ENCODE measurements at places on chromosomes 16 and 17.

DNA sequence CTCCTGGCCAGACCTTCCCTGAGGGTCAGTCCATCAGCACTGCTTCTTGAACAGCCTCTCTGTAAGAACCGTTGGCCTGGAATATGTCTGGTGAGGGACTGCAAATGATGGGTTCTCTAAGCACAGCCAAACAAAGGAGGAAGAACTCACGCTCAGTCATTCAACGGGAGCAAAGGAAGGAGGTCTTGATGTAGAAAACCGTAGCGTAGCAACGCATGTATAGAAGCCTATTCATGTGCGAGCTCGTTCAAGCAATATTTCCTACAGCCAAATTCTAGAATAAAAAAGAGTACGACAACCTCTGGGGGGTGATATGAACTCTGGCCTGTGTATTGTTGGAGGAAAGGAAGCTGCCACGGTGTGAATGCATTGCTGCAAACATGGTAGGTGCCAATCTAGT lies 64.2 kb downstream of the RGS9 start:
- no peak for DNase-seq

DNA sequence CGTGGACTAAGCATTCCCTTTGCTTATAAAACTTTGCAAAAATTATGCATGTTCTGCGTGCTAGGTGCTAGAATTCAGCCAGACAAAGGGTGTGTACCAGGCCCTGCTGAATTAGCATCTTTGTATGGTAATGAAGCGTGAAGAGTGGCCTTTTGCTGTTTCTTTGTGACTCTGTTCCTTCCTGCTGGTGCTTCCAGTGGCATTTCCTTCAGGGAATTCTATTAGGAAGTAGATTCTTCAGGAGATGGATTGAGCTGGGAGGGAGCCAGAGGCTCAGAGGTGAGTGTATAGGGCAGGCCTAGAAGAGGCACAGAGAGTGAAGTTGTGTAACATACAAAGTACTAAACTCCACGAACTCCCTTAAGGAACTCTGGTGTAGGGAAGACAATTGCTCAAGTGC lies 73.9 kb upstream of the ASIC2 start:
- DNase-seq: no peak

DNA sequence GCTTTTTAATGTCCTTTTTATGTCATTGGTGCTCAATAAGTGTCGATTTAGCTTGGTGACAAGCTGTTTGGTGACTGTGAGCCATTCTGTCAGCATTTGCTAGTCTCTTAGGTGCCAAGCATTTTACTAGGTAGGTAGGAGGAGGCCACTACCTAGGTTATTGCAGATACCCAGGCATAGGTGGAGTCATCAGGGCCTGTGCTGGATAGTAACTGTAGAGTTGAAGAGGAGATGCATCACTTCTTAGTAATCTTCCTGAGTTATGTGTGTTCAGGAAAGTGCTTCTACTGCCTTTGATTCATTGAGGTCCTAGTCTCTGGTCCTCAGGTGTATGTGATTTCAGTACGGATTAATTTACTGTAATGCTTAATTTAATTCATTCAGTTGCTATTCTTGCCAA lies 17.7 kb downstream of the USP10 start:
- no peak for DNase-seq

DNA sequence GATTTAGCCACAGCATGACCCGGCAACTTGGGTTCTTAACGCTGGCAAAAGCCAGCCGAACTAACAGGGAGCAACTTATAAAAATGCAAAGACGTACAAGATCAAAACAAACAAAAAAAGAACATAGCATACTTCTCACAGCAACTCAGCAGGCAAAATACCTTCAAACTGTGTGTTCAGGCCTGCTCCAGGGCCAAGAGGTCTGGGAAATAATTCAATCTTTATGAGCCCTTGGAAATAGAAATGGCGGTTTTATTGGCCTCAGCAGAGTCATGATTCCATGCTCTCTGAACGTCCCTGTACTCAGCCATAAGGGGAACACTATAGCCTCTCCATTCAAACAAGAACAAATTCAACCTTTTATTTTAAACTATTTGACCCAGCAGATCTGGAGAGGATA lies 101.3 kb upstream of the C17orf78 start:
- no peak for DNase-seq

- DNase-seq: no peak
Observed at GRCh38 chr16:25005445-25006306, 9.5 kb downstream of the ARHGAP17 start.

DNA sequence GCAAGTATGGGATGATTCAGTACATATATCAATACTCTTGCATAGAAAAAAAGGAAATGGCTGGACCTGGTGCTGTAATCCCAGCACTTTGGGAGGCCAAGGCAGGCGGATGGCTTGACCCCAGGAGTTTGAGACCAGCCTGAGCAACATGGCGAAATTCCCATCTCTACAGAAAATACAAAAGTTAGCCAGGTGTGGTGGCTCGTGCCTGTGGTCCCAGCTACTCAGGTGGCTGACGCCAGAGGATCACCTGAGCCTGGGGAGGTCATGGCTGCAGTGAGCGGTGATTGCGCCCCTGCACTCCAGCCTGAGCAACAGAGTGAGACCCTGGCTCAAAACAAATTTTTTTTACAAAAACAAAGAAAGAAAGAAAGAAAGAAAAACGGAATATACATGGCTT lies 7.1 kb upstream of the SGF29 start:
- no peak for DNase-seq

DNA sequence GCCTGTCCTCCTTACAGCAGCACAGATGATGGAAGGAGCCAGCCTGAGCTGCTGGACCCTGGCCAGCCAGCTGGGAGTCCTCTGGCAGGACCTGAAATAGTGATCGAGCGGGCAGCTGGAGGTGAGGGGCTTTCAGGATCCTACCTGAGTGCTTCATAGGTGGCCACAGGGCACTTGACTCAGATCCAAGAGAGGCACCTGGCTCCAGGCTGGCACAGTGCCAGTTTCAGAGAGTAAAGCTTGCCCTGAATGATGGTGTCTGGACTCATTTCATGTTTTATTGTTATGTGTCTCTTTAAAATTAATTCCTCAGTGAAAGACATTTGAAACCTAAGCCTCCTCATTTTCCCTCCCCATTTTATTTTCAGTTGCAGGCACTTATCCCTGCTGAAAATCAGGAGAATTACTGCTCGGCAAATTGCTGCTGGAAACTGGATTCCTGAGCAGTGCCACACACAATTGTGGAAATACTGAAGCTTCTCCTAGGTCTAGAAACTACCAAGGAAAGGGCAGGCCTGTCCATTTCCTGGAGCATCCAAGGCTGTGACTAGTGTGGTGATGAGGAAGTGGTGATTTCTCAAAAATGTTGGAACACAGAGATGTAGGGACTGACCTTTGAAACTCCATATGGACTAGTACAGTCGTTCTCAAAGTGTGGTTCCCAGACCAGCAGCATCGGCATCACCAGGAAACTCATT lies 16.1 kb upstream of the ADAMTS18 start:
- DNase-seq: no peak

- DNase-seq: no peak
Observed at GRCh38 chr16:61024180-61024900, 1011.9 kb downstream of the CDH8 start.

DNA sequence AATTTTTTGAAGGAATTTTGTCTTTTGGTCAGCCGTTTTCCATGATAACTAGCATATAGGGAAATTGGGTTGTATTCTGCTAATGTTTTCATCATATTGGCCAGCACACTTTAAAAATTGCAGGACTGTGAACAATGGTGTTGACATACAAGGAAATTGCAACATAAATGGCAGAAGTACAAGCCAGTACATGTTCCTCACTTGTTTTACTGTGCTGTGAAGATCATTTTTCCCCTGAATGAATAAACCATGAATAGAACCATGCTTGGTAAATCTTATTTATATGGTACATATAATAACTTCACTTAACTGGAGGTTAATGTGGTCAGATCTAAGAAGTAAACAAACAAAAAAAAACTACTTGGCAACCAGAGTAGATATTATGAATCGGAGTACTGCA lies 22.8 kb downstream of the OMG start:
- DNase-seq: no peak

DNA sequence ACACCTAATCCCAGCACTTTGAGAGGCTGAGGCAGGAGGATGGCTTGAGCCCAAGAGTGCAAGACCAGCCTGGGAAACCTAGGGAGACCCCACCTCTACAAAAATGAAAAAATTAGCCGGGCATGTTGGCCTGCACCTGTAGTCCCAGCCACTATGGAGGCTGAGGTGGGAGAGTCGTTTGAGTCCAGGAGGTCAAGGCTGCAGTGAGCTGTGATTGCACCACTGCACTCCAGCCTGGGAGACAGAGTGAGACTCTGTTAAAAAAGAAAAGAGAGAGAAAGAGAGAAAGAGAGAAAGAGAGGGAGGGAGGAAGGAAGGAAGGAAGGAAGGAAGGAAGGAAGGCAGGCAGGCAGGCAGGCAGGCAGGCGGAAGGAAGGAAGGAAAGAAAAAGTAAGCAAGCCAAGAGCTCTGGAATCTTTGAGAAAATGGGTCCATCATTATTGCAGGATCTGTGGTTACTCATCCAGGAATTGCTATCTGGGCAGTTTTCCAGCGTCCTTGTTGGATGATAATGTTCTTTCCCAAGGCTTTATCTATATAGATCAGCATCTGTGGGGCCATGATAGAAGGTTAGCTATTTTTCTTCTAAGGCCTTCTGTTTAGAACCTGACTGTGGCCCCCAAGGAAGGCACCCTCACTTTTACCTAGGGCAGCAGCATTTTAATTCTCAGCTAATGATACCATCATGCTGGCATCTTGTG lies 533.2 kb upstream of the CDH5 start:
- no peak for DNase-seq

GRCh38 chr17:56309897-56310296 lies 156.6 kb downstream of the ANKFN1 start:
- DNase-seq: no peak

DNA sequence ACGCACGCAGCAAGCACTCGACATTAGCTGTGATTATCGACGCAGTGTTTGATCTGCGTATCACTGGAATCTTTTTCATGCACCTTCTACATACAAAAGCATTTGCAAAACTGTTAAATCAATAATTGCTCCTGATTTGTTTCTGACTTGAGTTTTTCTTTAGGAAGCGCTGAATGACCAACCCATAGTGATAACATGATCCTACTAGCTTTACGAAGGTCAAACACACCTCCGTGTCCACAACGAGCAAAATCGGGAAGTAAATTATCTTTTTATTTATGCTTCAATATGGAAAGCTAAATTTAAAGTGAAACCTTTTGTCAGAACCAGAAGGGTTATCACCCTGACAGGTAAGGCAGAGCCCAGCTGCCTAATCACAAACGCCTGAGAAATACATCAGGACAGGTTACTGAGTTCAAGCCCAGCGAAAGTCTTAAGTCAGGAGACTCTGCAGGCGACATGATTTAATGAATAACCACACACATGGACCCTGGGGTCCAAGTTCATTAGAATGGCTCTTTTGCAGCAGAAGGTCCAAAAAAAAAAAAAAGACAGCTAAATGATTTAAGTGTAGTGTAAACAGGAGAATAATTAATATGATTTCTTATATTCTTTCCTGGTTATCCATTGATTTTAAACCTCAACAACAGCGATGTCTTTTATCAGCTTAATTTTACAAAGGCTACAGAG lies 104.2 kb downstream of the ADCY9 start:
- DNase-seq: no peak

GRCh38 chr17:62782730-62783270 lies 25.3 kb downstream of the MARCHF10 start:
- no peak for DNase-seq

GRCh38 chr17:40479754-40480480 lies 21.5 kb downstream of the TNS4 start:
- DNase-seq: no peak

DNA sequence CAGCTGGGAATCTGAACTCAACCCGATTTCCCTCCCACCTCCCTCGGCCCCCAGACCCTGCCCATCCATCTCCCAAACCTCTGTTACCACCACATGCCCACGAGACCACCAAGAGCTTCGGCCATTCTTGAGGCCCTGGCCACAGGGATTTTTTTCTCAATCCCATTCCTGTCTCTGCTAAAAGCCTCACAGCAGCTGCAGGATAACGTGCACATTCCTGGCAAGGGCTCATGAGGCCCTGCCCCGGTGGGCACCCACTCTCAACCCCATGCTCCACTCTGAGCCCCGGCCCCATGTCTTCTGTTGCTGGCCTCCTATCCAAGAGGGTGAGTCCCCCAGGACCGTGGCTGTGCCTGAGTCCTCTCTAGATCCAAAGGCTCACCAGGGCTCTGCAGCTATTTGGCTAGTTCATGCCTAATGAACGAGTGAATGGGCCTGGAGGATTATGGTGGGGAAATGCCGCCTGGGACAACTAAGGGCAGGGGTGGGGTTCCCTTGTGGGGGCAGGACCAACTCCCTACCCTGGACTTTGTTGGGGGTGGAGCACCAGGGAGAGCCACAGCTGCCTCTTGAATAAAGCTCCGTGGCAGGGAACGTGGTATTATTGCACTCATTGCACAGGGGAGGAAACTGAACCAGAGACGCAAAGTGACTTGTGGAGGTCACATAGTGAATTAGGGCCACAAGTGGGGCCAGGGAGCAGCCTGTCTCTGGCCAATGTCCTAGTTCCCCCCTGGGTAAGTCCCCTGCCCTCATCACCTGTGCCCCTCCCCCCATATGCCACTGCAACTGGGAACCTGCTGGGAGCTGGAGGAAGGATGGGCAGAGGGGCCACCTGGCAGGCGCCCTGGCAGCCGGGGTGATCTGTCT lies 113.8 kb upstream of the SMURF2 start:
- no peak for DNase-seq

GRCh38 chr17:61294286-61294685 lies 105.4 kb upstream of the TBX2 start:
- DNase-seq: no peak

DNA sequence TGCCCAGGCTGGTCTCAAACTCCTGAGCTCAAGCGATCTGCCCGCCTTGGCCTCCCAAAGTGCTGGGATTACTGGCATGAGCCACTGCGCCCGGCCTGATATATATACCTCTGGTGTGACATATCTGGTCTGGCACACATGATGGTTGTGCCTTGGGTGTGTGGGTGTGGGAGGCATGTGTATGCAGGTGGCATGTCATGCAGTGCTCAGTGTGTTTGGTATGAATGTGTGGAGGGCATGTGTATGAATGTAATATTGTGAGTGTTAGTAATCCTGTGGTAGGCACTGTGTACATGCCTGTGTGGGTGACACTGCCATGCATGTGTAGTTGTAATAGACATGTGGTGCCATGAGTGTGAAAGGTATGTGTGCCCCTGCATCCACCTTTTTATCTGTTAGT lies 179.3 kb upstream of the GOT2 start:
- DNase-seq: no peak

- no peak for DNase-seq
Observed at GRCh38 chr17:12250973-12251372, 230.3 kb downstream of the MAP2K4 start.

- no peak for DNase-seq
Observed at GRCh38 chr16:70638814-70639792, 7.3 kb upstream of the IL34 start.

DNA sequence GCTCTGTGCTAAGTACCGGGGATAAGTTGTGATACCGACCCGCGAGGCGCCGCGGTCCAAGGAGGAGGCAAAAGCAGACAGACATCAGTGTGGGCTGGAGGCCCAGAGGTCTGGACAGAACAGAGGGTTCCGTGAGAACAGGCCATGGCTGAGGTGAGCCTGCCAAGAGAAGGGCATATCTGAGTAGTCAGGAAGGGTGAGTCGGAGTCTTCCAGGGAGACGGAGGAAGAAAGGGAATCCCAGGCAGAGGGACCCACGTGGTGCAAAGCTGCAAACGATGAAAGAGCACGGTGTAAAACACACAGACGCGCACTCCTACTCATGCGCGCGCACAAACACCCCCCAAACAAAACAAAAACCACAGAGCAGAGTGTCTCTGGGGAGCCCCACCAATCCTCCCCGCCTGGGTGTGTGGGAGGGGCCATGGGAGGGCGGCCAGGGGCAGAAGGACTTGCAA lies 18.1 kb downstream of the RHBDL3 start:
- DNase-seq: peak; percentile 31

- no peak for DNase-seq
Observed at GRCh38 chr17:68505951-68506350, 6.3 kb upstream of the PRKAR1A start.

Data from posterior cingulate gyrus (tissue), 11 donors.